AG10803 (cell line): ENCODE measurements at places on chromosomes 2 and 18.
A peak's percentile ranks its signal among the peaks of the same experiment; 100 is the strongest.

DNA sequence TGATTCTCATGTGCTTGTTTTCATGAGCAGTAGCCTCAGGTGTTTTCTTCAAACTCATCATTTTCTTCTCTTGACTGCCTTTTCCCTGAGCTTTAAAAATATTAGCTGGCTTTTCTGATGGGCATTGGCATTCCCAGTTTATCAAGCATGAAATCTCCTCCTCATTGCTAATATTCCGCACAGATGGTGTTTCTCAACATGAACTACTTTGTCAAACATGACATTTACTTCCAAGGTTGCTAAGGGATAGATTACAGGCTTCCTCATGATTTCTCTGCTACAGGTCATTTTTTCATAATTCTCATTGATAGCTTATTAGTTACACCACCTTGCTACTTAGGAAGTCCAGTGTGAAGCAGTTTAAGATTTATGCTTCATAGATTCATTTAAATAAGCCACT lies 1116.9 kb upstream of the CNTNAP5 start:
- DNase-seq, result no peak

- DNase-seq, result peak; percentile 86
Observed at GRCh38 chr2:36478332-36478738, 119.6 kb downstream of the FEZ2 start.

DNA sequence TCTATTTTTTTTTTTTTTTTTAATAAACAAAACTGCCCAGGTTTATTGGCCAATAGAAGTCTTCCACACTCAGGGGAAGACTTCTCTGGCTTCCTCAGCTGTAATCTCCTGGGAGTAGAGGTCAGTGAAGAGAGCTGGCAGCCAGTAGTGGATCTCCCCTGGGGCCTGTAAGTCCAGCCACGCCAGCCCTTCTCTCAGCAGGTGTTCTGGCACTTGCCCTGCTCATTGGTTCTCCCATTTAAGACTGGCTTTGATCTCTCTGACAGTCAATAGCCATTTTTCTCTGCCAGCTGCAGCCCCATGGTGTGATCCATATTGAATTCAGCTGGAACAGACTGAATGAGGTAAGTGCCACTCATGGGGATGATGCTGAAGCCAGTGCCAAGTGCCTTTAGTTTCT lies 170.6 kb upstream of the SPHKAP start:
- DNase-seq, result no peak

- DNase-seq, result peak; percentile 5
Observed at GRCh38 chr18:76756531-76757253, 65.7 kb upstream of the ZNF236 start.

DNA sequence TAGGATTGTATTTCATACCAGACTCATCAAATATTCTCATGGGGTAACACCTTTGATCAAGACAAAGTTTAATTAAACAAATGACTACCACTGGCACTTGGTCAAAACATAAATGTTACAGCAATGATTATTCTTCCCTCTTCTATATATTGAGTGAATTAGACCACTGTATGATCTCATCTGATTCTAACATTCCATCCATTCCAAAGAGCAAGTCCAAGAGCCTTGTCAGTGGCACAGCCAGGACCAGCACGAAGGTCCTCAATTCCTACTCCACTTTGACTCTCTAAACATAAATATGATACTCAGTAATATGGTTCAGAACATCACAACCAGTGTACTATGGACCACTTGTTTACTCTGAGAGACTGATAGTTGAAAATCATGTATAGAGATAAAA lies 86.4 kb downstream of the AP1S3 start:
- peak; percentile 15 for DNase-seq

GRCh38 chr2:196703695-196704094 lies 64.2 kb downstream of the CCDC150 start:
- peak; percentile 48 for DNase-seq

GRCh38 chr2:63192889-63193774 lies 142.5 kb downstream of the OTX1 start:
- DNase-seq, result no peak
